ENCODE measurements at places on chromosomes 1 and 21.

DNA sequence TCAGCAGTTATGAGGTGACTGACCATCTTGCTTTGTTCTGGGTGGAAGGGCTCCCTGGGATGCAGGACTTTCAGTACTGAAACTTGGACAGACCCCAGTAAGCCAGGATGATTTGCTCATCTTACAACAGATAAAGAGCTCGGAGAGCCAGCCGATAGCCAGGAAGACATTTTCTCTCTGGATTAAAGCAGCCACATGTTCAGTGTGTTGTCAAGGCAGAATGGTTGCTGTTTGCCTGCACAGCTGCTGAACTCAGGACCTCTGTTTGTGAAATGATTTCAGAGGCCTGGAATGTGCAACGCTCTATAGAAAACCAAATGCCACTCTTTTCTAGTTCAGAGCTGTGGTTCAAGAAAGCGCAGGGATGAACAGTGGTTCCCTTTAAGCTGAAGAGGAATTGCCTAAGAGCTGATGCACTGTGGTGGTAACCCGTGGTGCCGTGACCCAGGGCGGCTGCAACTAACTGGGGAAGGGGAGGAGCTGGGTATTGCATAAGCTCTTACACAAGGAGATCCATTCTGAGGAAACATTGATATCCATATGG, 40.7 kb downstream of the CASQ2 start:
- no peak for DNase-seq

- no peak for DNase-seq
Measured at GRCh38 chr1:244304656-244305055, 147.1 kb downstream of the ADSS2 start.

DNA sequence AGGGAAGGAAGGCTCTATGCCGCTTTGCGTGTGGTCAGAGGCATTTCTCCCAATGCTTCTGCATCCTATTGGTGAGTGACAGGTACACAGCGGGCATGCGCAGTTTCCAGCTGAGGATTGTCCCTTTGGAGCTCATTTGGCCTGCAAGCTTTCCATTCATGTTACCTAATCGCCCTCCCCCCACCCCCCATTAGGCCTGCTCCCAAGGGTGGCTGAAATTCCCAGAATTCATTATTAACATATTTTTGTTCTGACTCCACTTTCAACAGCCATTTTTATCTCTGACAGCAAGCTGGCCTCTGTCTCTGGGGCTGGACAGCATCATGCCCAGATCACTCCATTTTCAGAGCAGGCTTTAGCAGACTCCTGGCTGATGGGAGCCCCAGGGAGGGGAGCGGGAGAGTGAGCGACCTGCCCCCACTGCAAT, 25.6 kb downstream of the MIS18A start:
- no peak for DNase-seq

DNA sequence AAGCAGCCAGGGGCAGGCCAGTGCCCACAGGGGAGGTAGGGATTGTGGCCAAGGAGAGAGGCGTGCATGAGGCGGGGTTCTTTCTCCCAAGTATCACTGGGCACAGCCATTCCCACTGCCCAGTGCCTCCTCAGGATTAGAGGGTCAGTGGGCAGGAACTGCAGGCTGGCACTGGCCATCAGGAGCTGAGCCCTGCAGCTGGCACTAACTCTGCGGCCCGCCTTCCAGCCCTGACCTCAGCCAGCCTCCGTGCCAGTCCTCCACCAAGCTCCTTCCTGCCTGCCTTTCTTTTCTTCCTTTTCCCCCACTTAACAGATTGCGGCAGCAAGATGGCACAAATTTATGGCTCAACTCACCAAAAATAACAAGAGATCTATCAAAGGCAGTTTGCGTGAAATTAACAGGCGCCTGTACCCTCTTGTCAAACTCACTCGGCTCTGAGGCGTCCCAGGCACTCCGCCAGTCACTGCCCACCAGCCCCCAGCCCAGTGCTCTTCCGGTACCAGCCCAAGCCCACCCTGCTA, 11.1 kb downstream of the ADGRB2 start:
- no peak for DNase-seq

GRCh38 chr1:25735956-25736529, 64.0 kb upstream of the SELENON start:
- no peak for DNase-seq
